Activated CD4-positive, alpha-beta T cell treated with anti-CD3 and anti-CD28 coated beads, Interleukin-2, Interleukin-6, amounts not matched to agents 100 ng/mL and 50 ng/mL, durations not matched to agents 16 hours and 8 hours (primary cell): ENCODE measurements at places on chromosomes 11 and 22.

DNA sequence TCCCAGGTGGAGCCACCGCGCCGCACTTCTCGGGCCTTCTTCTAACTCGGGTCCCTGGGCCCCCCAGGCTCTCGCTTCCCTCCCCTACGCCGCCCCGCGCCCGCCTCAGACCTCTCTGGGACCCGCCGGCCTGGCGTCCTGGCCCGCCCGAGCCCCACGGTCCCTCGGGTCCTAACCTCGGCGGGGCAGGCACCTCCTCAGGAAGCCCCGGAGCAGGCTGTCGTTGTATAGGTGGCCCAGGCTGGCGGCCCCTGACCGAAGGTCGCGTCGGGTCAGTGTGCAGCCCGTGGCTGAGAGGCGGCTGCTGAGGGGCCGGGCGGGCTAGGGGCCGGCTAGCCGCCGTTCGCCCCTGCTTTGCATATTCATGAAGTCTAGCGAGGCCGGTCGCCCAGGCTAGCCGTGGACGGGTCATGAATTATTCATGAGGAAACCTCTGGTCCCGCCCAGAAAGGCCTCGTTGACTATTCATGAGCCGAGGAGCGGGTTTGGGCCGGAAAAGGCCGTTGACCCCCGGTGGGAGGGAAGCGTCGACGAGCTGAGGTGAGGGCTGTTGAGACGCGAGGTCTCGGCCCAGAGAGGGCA, at the start of gene HORMAD2:
TSS of gene HORMAD2 (plus strand) at position 513 of the 582 bp plus-strand sequence. CDS start 13,489 bp downstream, outside the sequence.
- DNase-seq = no peak

DNA sequence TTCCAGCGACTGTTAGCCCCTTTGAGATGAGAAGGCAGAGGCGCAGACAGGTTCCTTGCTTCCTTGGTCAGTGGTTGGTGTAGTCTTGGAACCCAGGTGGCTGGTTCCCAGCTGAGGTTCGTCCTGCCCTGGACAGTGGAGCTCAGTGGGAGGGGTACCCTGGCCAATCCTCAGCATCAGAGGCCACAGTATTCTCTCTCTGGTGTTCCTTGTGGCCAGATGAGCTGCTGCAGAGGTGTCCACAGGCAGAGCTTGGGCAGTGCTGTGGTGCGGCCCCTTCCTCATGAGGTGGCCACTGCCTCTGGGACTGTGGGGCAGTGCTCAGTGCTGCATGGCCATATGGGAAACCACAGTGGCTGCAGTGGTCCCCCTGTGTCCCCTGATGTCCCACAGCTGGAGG, 61.8 kb downstream of the CTTN start:
- DNase-seq = no peak

DNA sequence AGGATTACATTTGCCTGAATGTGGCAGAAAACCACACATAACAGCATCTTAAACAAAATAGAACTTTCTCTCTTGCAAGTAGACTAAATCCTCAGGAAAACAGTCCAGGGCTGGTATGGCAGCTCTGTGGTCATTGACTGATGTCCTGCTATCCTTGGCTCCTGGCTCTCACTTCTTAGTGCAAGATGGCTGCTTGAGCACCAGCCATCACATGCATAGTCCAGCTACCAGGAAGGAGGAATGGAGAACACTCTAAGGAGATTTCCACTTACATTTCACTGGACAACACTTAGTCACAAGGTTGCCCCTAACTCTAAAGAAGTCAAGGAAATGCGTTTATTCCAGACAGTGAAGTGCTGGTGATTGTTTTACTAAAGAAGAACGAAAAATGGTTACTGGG, 13.6 kb downstream of the RIBC2 start:
- DNase-seq = no peak

GRCh38 chr22:36065775-36066544, 37.3 kb upstream of the RBFOX2 start:
- DNase-seq = peak; percentile 75

DNA sequence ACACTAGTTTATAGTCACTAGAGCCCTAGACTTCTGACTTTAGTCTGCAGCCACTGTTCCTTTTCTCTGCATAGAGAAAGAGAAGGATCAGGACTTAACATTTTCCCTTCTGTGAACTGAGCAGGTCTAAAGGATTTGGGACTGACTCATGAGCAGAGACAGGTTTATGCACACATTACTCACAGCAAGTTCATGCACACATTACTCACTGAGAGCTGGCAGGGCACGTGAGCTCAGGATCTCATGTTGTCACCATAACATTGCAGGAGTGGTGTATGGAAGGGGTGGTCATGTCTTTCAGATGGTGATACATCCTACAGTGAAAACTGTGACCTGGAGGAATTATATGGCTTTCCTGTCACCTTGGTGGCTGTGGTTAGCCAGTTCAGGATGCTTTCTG, 56.4 kb downstream of the CEP164 start:
- no peak for DNase-seq

- DNase-seq = no peak
Measured at GRCh38 chr11:72594493-72595291, 79.5 kb downstream of the PDE2A start.

DNA sequence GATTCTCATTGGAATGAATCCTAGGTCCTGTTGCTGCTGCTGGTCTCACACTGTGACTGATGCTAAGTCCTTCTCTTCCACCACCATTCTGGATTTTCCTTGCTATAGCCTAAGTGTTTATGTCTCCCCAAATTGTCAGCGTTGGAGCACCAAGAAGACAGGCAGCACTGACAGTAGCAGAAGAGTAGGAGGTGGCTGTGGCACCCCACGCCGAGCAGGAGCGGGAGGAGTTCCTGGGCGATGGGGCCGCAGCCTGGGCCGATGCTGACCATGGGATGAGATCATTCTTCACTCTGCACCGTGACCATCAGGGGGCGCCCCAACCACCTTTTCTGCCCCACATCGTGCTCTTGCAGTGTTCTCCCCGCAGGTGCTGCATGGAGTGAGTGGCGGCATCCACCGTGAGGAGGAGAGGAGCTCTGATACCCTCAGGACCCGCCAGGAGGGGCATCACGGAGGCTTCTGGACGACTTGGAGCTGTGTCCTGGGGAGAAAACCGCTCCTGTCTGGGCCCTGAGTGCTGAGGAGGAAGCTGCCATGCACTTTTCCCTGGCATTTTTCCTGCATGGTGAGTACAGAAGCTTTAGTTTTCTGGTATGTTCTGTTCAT, 57.0 kb downstream of the LRRC74B start:
- DNase-seq = peak; percentile 87

- no peak for DNase-seq
Measured at GRCh38 chr11:100340466-100341319, 346.4 kb upstream of the ARHGAP42 start.

GRCh38 chr22:18979957-18980356, 43.9 kb upstream of the PRODH start:
- no peak for DNase-seq

DNA sequence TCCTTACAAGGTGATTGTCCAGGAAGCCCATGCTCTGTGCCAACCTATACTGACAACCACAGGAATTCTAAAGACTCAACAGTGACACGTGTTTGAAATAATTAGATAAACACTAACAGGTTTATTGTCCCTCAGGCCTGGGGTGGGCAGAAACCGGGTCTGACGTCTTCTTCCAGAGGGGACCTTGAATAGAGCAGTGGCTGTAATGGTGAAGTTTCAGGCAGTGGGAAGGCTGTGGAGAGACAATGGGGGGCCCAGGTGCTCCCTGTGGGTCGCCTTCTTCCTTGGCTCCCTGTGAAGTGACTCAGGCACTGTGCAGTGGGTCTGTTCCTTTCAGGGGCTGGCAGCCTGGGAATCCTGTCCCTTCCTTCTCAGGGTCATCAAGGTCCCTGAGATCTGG, 54.6 kb downstream of the OTOG start:
- no peak for DNase-seq

GRCh38 chr11:60193687-60194433, 11.0 kb upstream of the MS4A6A start:
- DNase-seq = peak; percentile 79

- DNase-seq = no peak
Measured at GRCh38 chr11:68457898-68458249, 2.7 kb upstream of the PPP6R3 start.

DNA sequence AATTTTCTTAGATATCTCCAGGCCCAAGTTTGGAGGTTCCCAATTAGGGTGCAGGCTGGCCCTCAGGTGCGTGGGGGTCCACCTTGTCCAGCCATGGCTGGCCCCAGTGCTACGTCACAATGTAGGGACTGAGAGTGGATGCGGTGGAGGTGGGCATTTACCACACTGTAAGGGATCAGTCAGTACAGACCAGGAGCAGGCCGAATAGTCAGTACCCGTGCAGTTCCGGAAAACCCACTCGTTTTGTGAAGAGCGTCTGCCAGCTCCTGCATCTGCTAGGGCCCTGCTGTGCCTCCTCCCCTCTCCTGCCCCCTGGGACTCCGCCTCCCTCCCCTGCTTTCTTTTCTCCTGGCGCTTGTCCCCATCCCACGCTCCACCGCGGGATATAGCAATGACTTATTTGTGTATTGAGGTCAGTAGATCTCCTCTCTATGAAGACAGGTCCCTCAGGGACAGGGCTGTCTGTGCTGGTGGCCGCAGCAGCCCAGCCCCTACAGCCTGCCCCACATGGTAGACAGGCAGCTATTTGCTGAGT, 50.4 kb upstream of the SEPTIN5 start:
- no peak for DNase-seq

- DNase-seq = no peak
Measured at GRCh38 chr11:21866781-21867180, 326.1 kb upstream of the ANO5 start.

- DNase-seq = no peak
Measured at GRCh38 chr11:44600839-44601383, 35.4 kb downstream of the CD82 start.

- DNase-seq = peak; percentile 65
Measured at GRCh38 chr22:23984430-23984829, 4.5 kb downstream of the GSTT2 start.

- DNase-seq = no peak
Measured at GRCh38 chr11:91804042-91804441, 420.6 kb upstream of the FAT3 start.

DNA sequence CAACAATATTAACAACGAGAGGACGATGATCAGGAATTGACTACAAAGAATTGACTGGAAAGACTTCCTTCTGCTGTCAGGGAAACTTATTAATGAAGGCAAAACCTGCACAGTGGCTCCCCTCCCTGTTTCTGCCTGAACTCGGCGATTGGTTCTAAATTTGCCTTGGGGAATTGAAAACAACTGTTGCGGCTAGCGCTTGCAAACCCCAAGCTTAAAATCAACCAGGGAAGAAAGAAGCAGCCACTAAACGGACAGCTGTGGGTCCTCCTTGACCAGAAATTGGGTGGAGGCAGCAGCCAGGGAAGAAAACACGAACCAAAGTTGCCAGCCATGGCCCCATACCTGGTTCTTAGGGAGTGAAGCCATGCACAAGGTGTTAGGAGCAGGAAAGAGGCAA, 383.5 kb upstream of the CADM1 start:
- DNase-seq = no peak

DNA sequence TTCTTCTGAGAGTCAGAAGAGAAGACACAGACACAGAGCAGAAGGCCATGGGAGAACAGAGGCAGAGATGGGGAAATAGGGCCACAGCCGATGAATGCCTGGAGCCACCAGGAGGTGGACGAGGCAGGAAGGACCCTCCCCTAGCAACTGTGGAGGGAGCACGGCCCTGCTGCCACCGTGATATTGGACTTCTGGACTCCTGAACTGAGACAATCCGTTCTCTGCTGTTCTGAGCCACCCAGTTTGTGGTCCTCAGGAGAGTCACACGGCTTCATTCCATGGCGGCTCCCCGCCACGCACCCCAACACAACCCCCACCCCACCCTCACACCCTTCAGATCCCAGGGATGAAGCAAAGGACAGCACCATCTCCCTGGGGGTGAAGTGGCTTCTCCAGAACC, 338.1 kb downstream of the CTTN start:
- no peak for DNase-seq

DNA sequence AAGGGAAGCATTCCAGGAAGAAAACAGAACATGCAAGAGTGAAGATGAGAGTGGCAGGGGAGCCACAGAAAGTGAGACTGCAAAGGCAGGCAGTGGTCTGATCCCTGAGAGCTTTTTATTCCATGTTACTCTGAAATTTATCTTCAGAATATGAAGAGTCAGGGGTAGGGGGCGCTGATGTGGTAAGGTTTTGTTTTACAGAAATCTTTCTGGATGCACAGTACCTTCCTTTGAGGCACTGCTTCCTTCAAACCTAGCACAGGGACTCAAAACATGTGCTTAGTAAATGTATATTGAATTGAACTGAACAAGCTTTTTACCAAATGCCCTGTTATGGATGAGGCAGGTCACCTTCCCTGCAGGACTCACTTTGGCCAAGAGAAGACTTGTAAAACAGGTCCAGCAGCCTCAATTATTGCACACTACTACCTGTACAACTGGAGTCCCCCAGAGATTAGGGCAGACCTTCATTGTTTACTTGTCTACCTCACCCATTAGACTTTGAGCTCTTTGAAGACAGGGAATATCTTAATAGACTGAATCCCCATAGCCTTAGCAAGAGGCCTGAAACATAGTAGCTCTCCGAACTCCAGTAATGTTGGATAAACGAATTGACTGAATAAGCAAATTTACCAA, 2.2 kb downstream of the PAK1 start:
- peak; percentile 19 for DNase-seq

DNA sequence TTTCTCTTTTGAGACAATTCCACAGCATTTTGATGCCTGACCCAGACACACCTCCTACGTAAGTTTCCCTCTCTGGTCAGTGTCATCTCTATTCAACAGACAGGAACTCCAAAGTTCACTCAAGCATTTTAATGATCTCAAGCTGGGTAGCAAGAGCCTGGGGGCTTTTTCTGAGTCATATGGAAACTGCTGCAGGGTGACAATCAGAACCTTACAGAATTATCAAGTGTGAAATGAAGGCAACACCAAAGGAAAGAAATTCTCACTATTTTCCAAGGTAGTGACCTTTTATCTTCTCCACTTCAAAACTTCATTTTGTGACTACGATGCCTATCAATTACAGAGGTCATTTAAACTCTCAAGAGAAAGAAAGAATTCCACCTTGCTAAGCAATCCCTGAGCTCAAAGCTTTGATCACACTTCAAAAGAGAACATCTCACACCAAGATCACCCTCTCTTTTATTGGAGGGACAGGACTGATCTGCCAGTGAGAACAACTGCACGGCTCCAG, 229.0 kb upstream of the ZC3H12C start:
- DNase-seq = peak; percentile 14

GRCh38 chr11:45319077-45319476, 32.9 kb upstream of the SYT13 start:
- DNase-seq = no peak

DNA sequence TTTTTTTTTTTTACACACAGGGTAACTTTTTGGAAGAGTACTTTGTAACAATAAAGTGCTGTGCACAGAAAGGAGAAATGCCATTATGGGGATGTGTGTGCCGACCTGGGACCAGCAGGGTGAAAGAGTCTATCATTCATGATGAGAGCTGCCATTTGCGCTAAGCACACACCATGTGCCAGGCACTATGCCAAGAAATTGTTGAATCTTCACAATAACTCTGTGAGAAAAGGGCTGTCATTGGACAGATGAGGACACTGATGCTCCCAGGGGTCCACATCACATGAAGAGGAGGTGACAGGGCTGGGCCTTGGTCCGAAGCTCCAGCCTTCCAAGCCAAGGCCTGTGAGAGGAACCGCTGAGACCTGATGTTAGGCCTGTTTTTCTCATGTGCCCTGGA, 5.6 kb downstream of the DUSP18 start:
- no peak for DNase-seq
